Esophagus squamous epithelium (tissue), 5 donors: ENCODE measurements at places on chromosomes 1 and 21.

DNA sequence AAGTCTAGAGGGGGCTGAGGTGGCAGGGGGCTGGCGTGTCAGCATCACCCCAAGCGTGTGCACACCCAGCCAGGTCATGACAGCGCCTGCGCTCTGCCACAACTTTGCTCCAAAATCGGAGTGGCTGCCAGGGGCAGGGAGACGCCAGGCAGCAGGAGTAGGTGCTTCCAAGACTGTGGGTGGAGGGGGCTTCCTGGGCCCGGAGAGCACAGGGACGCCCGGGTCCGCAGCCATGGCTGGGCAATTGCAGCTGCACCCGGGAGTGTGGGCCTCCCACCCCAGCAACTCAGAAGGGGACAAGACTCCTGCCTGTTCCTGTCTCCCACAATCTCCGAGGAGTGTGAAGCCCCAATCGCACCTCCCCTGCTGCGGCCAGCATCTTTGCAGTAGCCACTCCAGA is 53.1 kb upstream of the CYYR1 start:
- no peaks in the 10 kb centered on the region for H3K27me3 ChIP-seq
- H3K4me3 ChIP-seq: no peak overlapping the region
- H3K27ac ChIP-seq: no peak overlapping the region
- no peaks in the 10 kb centered on the region for H3K4me1 ChIP-seq
- no peak for DNase-seq
- H3K36me3 ChIP-seq: no peaks in the 10 kb centered on the region

DNA sequence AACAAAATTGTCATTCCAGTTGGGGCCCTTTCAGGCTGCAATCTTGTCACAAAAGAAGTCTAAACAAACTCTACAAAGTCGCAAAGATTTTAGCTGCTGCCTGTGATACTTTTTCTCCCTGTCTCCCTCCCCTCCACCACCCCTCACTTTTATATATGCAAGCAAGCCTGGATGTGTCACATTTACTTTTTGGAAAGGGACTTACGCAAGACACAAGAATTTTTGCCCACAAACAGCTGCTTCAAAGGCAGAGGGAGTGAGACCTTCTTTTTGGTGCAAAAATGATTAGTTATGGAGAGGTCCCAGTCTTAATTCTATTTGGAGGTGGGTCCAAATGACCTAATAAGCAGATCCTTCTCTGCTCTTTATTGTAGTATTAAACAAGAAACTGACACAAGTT is 22.9 kb upstream of the RALGPS2 start:
- no peaks in the 10 kb centered on the region for H3K36me3 ChIP-seq
- H3K4me1 ChIP-seq: no peaks in the 10 kb centered on the region
- no peak for DNase-seq

- H3K36me3 ChIP-seq: no peaks in the 10 kb centered on the region
- H3K27ac ChIP-seq: no peak overlapping the region
- no peak overlapping the region for H3K4me3 ChIP-seq
- H3K4me1 ChIP-seq: no peaks in the 10 kb centered on the region
- DNase-seq: no peak
Measured at GRCh38 chr1:87535551-87535950, 206.9 kb downstream of the LMO4 start.

DNA sequence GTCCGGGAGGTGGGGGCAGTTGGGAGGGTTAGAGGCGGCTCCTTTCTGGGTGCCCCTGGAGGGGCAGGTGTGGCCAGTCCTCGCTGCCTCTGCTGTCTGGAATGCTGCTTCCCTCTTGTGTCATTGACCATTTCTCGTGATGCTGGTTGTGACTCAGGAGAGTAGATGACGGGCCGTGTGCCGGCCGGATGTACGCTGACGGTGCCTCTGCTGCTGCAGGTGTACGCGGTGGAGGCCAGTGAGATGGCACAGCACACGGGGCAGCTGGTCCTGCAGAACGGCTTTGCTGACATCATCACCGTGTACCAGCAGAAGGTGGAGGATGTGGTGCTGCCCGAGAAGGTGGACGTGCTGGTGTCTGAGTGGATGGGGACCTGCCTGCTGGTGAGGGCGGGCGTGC is 13.9 kb downstream of the PRMT2 start:
- no peak for DNase-seq
- H3K4me1 ChIP-seq: no peaks in the 10 kb centered on the region
- no peak overlapping the region for H3K4me3 ChIP-seq
